ENCODE measurements at places on chromosomes 6 and 20.

GRCh38 chr6:98384801-98385200 is 449.6 kb upstream of the POU3F2 start:
- no peak for DNase-seq

DNA sequence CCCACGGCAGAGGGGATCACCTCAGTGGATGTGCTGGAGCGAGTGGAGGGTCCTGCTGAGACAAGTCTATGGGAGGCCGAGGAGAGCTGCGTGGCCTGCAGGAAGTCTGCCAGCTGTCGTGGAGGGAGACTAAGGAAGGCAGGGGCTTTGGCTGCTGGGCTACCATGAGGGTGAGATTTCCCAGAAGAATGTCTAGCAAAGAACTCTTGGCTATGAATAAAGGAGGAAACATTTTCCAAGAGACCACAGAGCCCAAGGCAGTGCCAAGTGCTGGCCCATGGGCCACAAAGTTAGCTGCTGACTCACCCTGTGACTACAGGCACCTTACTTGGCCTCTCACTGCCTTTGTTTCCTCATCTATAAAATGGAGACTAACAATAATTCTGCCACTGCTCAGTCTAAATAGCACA is 73.4 kb downstream of the PRDM1 start:
- no peak for DNase-seq

DNA sequence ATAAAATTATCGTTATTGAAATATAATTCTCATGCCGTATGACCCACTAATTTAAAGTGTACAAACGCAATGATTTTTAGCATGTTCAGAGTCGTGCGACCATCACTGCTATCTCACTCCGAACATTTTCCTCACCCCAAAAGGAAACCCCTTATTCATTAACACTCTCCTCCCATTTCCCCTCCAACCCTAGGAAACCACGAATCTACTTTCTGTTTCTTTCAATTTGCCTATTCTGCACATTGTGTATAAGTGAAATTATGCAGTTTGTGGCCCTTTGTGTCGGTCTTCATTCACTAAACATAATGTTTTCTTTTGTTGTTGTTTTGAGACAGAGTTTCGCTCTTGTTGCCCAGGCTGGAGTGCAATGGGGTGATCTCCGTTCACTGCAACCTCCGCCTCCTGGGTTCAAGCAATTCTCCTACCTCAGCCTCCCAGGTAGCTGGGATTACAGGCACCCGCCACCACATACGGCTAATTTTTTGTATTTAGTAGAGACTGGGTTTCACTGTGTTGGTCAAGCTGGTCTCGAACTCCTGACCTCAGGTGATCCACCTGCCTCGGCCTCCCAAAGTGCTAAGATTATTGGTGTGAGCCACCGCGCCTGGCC is 99.7 kb upstream of the ZNF217 start:
- no peak for DNase-seq

DNA sequence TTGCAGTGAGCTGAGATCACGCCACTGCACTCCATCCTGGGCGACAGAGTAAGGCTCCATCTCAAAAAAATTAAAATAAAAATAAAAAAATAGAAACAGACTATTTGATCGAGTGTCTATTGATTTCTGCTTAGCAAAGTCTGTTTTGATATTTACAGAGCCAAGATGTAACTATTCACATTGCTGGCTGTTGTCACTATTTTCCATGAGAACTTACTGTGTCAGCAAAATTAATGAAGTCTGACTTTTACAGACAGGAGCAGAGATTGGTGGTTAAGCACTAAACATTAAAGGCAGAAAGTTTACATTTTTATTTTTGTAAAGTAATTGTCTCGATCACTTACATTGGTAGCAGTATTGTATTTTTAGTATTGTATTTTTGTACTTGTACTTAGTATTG is 85.0 kb upstream of the CCDC28A start:
- no peak for DNase-seq

- no peak for DNase-seq
Observed at GRCh38 chr6:82178077-82178758, 69.3 kb downstream of the IBTK start.

DNA sequence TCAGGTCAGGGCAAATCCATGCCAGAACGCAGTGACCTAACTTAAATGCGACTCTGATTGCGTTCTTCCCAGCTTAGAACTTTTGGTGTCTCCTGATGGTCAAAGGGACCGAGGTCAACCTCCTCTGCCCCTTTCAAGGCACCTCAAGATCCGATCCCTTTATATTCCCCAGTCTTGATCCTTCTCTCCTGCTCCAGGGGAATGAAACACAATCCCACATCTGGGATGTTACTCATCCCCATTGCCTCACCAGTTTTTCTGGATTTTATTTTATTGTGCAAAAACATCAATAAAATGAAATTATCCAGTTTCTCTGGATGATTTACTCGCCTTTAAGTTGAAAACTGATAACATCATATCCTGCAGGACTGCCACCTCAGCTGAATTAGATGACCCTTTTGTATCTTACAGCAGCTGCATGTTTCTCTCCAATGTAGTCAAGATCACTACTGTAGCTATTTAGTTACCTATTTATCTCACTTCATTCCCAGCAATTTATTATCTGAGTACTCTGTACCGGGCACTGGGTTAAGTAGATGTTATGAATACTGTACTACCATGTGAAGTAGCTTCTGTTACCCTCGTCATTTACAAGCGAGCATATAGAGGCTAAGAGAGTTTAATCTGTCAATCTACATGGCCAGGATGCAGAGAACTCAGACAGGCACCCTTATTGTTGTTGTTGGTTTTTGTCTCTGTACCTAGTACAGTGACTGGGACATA is 44.0 kb downstream of the IRAK1BP1 start:
- DNase-seq = no peak

GRCh38 chr6:153702671-153703070 is 336.4 kb upstream of the OPRM1 start:
- no peak for DNase-seq

DNA sequence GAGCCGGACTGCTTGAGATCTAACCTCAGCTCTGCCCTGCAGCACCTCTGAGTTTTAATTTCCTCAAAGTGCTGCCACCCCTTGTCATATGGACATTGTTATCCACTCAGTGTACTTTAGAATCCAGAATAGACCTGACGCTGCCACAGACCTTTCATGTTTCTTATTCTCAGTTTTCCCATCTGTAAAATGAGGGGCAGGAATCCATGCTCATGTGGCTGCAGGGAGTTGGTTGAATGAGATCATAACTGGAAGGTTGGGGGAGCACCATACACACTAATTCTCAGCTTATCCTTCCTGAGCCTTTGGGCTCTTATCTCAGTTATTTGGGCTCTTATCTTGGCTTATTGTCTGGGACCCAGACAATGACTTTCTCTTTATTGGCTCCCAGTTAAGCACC is 2.3 kb downstream of the PABPC1L start:
- no peak for DNase-seq

DNA sequence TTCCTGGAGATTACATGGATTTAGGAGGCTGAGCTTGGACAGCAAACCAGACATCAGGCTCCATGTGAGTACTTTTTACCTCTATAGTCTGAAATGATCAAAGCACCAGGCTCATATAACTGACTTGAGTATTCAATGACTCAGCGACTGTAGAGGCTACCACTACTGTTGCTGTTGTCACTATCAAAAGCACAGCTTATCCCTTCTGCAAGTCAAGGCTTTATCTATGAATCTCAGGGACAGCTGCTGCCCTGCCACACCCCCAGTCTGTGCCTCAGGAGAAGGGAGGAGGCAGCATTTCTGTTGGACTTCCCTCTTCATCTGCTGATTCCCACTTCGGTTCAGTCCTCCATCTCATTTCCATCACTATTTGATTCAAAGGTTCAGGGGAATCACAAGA is 80.5 kb upstream of the CNR1 start:
- DNase-seq = no peak

GRCh38 chr6:98980819-98981218 is 33.1 kb upstream of the FBXL4 start:
- no peak for DNase-seq

- DNase-seq = peak; percentile 68
Observed at GRCh38 chr6:106979435-106979884, 4.9 kb upstream of the CD24 start.

DNA sequence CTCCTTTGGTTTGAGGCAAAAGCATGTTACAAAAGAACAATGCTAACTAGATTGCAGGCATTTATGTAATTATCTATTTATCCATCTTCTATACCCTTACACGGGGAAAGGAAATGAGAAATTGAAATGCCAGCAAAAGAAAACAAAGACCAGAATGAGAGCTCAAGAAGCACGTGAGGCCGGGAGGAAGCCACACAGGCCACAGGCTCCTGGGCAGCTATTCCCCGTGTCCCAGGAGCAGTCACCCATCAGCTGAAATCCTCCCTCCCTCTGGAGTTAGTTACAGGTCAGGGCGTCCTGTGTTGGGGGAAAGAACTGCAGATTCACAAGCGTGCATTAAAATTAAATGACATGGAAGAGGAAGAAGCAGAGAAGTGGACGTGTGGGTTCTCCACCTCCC is 64.7 kb upstream of the RPS6KA2 start:
- no peak for DNase-seq

DNA sequence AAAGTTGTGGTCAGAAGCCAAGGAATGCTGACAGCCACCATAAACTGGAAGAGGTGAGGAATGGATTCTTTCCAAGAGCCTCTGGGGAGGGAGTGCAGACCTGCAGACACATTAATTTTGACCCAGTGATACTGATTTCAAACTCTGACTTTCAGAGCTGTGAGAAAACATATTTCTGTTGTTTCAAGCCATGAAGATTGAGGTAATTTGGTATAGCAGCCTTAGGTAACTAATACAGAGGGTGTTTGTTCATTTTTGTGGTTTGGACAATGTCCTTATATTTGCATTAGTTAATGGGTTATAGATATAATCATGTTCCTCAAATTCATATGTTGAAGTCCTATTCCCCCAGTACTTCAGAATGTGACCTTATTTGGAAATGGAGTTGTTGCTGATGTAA is 85.4 kb upstream of the GTSF1L start:
- DNase-seq = no peak

GRCh38 chr6:128516514-128516898 is 3.9 kb downstream of the PTPRK start:
- DNase-seq = no peak

DNA sequence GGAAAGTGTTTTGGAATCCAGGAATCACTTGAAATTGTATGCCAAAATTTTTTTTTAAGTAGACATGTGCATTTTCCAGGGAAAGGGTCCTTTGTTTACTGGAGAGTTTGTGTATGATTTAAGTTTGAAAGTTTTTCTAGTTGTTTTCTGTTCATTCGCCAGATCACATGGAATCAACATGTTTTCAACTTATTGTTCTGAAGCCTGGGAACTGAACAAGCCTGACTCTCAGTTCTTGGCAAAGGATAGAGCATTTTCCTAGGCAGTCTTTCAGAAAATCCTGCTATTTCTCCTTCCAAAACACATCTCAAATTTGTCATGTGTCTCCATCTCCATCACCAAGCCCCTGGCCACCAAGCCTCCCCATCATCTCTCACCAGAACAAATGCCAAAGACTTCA is 374.8 kb downstream of the MAFB start:
- DNase-seq = no peak

DNA sequence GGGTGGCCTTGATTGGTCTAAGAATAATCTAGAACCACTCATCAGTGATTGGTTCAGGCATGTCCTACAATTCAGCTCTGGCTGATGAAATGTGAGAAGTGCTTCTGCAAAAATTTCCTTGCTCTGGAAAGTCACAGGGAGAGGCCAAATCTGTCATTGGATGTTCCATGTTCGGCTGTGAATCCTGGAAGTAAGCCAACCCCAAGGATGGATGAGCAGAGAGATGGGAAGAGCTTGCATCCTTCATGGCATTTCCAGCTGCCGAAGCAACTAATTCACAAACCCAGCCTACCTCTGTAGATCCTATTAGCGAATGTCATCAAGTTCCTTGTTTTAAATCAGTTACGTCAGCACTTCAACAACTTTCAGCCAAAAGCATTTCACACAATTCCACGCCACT is 187.2 kb upstream of the SOX4 start:
- no peak for DNase-seq

GRCh38 chr6:35082733-35083403 is 58.3 kb downstream of the TCP11 start:
- DNase-seq = no peak

DNA sequence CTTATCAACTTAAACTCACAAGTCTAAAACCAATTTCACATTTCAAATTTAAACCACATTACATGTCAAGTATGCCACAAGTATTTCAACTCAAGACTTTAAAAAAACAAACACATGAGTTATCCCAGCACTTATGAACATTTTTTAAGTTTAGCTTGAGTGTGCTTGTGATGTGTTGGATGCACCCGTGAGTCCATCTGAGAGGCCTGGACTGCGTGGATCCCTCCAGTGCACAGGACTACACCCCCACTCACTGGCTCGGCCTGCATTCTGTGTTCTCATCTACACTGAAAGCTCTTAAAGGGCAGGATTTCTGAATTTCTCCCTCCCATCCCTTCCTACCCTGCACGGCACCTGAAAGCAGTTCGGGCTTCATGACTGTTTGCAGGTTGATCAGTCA is 128.8 kb upstream of the CD93 start:
- no peak for DNase-seq

- DNase-seq = no peak
Observed at GRCh38 chr6:167836721-167837120, 10.0 kb downstream of the AFDN start.

- DNase-seq = no peak
Observed at GRCh38 chr6:39321761-39322160, 741 bp downstream of the KCNK16 start.

DNA sequence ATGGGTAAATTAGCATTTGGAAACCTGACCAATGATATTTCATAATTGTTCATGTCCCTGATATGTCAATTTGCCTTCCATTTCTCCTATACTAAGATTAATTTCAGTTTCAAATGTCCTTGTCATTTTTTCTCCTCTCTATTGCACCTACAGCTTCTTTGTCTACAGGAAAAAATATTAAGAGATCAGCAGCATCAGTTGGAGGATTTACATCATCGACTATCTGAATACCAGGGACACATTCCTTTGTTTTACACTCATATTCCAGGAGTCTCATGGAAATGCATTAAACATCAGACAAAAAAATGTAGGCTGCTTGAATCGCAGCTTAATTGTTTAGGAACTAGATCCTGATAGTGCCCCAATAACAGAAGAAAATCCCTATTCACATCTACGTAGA is 188.2 kb downstream of the PRKN start:
- DNase-seq = no peak
